Activated naive CD8-positive, alpha-beta T cell treated with anti-CD3 and anti-CD28 coated beads, Interleukin-2, amount 10 ng/mL, durations not matched to agents 7 days and 5 days (primary cell): ENCODE measurements at places on chromosomes 7 and 10. TPM values are rescaled to one million over a fixed set of nuclear protein-coding genes. Genes with fewer than 3 reads are reported as not detected.

- H3K4me1 ChIP-seq = no peaks in the 10 kb centered on the region
- no peak overlapping the region for H3K27ac ChIP-seq
- DNase-seq = no peak
- no peaks in the 10 kb centered on the region for H3K27me3 ChIP-seq
- H3K4me3 ChIP-seq = no peak overlapping the region
Measured at GRCh38 chr7:46191296-46191695, 270.2 kb upstream of the IGFBP3 start.

GRCh38 chr10:62820586-62820985, 4.4 kb upstream of the EGR2 start:
- DNase-seq = no peak
- peaks cover 16% of the 10 kb centered on the region for H3K4me1 ChIP-seq
- H3K36me3 ChIP-seq = no peaks in the 10 kb centered on the region

- peaks cover 16% of the 10 kb centered on the region for H3K4me1 ChIP-seq
- H3K27me3 ChIP-seq = peaks cover 2% of the 10 kb centered on the region
- H3K4me3 ChIP-seq = no peak overlapping the region
Measured at GRCh38 chr10:110360857-110361474, 56.2 kb upstream of the SMNDC1 start.

LYZL1 gene
- total RNA-seq = not detected
